ENCODE measurements at places on chromosomes 3 and 15.

DNA sequence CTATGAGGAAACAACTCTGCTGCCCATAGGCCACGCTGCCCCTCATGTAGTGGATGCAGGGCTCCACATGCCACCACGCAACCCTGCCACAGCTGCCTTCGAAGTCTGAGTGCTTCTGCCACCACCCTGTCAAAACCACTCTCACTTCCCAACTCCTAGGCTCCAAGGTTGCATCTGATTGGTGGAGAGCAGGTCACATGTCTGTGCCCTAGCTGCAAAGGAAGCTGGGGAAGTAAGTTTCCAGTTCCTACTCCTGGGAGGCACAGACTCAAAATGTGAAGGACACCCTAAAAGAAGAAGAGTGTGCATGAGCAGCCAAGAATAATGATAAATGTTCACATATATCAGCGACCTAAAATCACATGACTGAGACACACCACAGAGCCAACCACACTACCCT lies 31.9 kb upstream of the TICRR start:
- DNase-seq, result no peak

GRCh38 chr3:177567833-177568232 lies 370.6 kb upstream of the TBL1XR1 start:
- no peak for DNase-seq

GRCh38 chr3:63015614-63016309 lies 140.5 kb upstream of the CADPS start:
- peak; percentile 83 for DNase-seq

GRCh38 chr15:38189671-38190295 lies 62.9 kb upstream of the SPRED1 start:
- no peak for DNase-seq

- DNase-seq, result peak; percentile 89
These were observed at the start of gene PTPRG for GRCh38 chr3:61561374-61562041. Gene PTPRG, plus strand, starts transcription at chr3:61561571. Its CDS starts 717 bp downstream, at chr3:61562288.

GRCh38 chr15:31235311-31236183 lies 91.1 kb upstream of the KLF13 start:
- peak; percentile 25 for DNase-seq

DNA sequence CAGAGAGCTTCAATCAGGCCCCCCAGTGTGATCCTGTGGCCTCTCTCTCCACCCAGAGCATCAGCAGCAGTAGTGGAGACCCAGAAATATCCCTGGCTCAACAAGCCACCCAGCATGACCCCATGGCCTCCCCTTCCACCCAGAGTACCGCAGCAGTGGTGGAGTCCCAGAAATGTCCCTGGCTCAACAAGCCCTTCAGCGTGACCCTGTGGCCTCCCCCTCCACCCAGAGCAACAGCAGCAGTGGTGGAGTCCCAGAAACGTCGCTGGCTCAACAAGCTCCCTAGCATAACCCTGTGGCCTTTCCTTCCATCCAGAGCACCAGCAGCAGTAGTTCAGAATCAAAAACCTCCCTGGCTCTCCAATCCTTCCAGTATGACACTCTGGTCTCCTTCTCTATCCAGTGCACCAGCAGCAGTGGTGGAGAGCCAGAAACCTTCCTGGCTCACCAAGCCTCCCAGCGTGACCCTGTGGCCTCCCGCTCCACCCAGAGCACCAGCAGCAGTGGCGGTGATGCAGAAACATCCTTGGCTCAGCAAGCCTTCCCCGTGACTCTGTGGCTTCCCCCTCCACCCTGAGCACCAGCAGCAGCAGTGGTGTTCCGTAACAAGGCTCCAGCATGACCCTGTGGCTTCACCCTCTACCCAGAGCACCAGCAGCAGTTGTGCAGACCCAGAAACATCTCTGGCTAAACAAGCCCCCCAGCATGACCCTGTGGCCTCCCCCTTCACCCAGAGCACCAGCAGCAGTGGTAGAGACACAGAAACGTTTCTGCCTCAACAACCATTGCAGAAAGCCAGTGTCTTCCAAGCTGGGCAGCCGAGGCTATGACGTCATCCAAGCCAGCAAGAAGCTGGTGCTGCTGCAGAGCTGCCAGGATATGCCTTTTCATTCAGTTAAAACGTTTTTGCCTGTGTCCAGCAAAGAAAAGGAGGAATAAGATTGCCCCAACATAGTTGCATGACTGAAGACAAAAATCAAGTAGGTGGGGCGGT lies 61.3 kb upstream of the TAMM41 start:
- DNase-seq, result peak; percentile 67

DNA sequence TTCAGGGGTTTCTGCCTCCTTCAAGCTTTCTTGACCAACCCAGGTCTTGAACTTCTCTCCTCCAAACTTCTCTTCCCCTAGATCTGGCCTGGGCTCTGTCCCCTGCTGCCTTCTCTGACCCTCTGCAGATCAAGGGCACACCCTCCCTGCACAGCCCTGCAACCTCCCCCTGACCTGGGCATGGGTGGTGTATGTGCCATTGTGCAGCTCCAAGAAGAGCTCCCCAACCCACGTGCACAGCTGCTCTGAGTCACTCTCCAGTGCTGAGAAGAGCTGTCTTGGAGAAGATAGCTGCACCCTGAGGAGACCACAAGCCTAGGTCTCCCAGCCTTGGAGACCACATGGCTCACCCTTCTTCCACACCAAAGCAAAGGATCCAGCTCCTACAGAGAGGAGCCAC lies 8.0 kb downstream of the MAN2C1 start:
- no peak for DNase-seq

GRCh38 chr3:100340527-100340926 lies 6.0 kb downstream of the NIT2 start:
- DNase-seq, result no peak

DNA sequence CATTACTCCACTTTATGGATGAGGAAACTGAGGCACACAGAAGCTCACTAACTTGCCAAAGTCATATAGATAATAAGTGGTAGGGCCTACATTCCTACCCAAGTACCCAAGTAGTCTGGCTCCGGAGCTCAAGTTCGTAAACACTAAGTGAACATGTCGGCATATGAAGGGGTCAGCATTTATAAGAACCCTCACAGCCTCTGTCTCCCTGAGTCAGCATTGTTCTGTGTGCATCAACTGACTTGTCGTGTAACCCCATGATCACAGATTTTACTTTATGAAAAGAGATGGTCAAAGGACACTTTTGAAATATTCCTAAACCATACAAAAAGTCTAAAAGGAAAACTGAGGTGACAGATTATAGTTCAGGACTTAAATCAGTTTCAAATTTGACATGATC lies 260.1 kb upstream of the CCDC54 start:
- DNase-seq, result no peak

DNA sequence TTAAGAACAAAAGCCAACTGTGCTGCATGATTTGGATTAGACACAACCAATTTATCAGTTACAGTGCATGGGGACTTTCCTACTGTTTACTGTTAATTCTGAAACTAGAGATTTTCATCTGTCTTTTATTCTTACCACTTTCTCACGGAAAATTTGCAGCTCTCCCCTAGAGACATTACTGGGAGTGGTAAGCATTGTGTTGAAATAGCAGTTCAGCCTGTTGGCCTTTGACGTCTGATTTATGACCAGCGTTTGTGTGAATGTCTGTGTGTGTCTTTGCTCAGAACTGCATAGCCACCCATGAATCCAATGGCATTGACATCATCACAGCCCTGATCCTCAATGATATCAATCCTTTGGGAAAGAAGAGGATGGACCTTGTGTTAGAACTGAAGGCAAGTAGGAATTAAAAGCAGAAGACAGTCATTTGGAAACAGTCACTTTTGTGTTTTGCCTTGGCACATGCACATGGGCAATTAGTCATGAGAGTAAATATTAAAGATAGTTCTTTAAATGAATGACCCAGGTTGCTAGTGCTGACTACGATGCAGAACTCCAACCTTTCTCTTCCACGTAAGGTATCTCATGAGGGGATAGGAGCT lies 202.2 kb upstream of the BHLHE40 start:
- no peak for DNase-seq

DNA sequence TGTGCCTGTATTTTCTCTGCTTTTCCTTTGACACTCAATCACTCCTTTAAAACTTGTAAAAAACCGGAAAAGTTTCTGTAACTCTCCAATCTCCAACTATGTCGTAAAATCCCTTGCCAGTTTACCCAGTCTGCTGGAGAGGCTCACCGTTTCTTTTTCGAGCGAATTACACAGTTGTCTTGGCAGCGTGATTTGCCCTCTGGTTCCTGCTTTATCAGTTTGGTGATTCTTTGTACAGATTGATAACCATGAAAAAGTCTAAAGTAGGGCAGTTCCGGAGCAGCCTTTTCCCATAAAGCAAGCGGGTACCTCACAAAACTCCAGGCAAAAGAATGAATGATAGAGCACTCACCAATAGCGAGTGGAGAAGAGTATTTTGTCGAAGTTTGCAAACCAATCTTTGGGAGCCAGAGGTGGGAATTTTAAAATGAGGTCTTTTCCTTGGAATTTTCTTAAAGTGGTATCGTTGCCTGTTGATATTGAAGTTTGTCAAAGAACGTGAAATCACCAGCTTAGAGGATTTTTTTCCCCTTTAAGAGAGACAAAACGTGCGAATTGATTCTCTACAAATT lies at the start of gene TTC23:
Gene TTC23 (minus strand): TSS at position 312 of the 572 bp plus-strand sequence. CDS start 20,869 bp downstream, outside the sequence.
- no peak for DNase-seq

GRCh38 chr3:82633319-82633718 lies 871.9 kb upstream of the GBE1 start:
- DNase-seq, result no peak

DNA sequence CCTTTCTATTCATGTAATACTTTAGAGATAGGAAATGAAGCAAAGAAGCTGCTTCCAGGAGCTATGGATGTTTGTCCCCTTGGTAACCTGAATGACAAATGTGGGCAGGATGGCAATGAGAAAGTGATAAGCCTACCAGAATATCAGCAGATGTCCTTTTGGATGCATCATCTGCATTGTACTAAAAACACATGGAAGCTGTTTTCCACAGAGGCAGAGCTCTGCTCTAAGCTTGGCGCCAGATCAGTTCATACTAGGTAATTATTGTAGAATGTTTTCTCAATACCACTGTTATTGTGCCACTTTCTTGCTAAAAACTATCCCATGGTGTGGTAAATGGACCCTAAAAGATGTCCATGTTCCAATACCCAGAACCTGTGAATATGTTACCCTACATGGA lies 100.2 kb downstream of the DTWD1 start:
- no peak for DNase-seq

DNA sequence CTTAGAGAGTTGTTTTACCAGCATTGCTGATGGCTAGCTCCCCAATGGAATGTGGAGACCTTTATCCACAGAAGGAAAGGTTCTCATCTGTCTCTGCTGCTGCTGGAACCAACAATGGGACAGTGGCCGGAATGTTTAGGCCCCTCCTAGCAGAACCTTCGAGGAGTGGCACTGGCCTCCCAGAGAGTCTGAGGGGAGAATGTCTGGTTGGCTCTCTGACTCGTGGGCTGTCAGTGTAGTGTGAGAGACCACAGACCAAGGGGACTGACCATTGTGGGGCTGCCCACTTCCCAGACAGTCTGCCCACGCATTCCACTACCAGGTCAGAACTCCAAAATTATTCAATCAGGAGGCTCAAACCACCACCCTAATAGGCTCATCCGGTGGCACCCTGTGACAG lies 5.1 kb downstream of the RASL12 start:
- DNase-seq, result no peak

DNA sequence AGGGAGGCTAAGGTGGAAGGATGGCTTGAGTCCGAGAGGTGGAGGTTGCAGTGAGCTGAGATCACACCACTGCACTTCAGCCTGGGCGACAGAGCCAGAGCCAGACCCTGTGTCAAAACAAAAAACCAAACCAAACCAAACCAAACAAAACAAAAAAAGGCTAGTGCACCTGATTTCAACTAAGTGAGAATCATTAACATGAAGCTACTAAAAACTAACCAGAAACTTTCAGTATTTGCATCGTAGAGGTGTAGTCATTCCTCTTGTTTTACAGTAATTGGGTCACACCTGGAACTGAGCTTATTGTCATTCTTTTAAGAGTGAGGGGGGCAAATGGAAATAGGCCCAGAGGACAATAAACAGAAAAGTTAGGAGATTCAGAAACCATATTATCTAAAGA lies 58.5 kb downstream of the ST6GAL1 start:
- DNase-seq, result no peak

- no peak for DNase-seq
These were observed 193.2 kb upstream of the TPRG1 start for GRCh38 chr3:188978421-188979171.

GRCh38 chr3:35659768-35660167 lies 20.4 kb downstream of the ARPP21 start:
- no peak for DNase-seq

DNA sequence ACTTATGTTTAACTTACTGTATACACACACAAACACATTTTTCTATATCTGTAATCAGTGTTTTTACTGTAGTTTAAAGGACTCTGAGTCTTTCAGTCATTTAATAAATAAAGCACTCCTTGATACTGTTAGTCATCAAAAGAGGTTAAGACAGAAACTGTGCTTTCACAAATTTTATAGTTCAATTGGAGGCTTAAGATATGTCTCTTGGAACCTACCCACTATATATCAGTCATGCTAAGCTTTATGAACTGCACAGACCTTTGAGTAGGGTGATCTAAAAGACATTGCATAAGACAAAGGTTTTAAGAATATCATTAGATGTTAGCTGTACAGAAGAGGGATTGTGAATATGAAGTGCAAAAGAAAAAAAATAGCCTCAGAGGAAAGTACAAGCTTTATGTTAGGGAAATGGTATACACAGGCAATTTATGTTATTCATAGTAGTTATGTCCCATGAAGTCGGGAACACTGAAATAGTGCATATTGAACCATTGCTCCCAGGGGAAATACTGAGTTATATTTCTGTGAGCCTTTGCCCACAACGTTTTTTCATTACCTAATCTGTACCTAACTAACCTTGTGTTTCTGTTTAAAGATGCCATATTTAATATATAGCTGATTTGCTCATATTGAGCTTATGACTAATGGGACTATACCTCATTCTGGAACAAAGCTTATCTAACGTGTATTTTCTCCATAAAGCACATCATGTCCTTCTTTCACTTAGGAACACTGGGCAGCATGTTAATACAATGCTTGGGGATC lies 19.7 kb downstream of the CHMP2B start:
- DNase-seq, result no peak

DNA sequence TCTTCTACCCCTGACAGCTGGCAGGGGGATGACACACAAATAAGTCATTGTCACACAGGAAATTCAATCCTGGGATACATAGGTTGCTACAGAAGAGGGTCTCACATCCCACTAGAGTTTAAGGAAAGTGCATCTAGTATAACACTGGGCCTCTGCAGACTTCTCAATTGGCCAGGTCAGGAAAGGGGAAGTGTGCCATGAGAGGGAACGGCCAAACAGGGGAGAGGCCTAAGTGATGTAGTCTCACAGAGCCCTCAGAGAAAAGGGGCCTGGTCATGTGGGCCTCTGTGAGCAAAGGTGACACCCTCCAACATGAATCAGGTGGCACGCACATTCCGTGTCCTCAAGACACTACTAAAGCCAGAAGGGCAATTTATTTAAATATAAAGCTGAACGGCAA lies 11.2 kb downstream of the ZXDC start:
- DNase-seq, result no peak

Data from SK-N-DZ (cell line).